ENCODE measurements at places on chromosomes 6 and 20.

- DNase-seq: no peak
These were observed 161.4 kb downstream of the TBC1D7 start for GRCh38 chr6:13166916-13167315.

- no peak for DNase-seq
These were observed 17.1 kb upstream of the BEND3 start for GRCh38 chr6:107132330-107132954.

- no peak for DNase-seq
These were observed 5.9 kb downstream of the HLA-A start for GRCh38 chr6:29948277-29948676.

GRCh38 chr20:24806705-24807676 lies 142.1 kb upstream of the CST7 start:
- no peak for DNase-seq

GRCh38 chr6:32665661-32666060 lies 796 bp downstream of the HLA-DQB1 start:
- DNase-seq: no peak

DNA sequence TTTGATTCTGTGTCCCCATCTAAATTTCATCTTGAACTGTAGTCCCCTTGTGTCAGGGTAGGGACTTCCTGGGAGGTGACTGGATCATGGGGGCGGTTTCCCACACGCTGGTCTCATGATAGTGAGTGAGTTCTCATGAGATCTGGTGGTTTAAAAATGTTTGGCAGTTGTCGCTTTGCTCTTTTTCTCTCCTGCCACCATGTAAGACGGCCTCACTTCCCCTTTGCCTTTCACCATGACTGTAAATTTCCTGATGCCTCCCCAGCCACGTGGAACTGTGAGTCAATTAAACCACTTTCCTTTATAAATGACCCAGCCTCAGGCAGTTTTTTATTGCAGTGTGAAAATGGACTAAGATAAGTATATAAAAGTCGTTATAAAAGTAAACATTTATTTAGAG lies 80.5 kb upstream of the SGK1 start:
- no peak for DNase-seq

- DNase-seq: no peak
These were observed 126.4 kb downstream of the LY86 start for GRCh38 chr6:6714953-6715352.

DNA sequence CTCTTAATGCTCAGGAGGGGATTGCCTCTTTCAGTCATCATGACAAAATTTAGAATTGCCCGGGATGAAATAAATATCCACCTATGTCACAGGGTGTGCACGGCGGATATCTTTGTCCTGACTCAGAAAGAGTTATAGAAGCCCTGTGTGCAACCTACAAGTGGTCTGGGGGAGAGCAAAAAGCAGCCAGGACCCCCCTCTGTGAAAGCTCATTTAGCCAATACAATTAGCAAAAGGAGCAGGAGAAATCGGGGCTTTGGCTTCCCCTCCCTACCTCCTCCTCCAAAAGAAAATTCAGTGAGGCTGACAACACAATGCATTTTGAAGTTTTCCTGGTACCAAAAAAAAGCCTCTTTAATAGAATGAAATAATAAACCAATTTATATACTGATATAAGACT lies 21.8 kb downstream of the FOXA2 start:
- no peak for DNase-seq

Measured in effector memory CD4-positive, alpha-beta T cell (primary cell).